Pons (tissue), 1 donor: ENCODE measurements at places on chromosomes 5 and 9.

DNA sequence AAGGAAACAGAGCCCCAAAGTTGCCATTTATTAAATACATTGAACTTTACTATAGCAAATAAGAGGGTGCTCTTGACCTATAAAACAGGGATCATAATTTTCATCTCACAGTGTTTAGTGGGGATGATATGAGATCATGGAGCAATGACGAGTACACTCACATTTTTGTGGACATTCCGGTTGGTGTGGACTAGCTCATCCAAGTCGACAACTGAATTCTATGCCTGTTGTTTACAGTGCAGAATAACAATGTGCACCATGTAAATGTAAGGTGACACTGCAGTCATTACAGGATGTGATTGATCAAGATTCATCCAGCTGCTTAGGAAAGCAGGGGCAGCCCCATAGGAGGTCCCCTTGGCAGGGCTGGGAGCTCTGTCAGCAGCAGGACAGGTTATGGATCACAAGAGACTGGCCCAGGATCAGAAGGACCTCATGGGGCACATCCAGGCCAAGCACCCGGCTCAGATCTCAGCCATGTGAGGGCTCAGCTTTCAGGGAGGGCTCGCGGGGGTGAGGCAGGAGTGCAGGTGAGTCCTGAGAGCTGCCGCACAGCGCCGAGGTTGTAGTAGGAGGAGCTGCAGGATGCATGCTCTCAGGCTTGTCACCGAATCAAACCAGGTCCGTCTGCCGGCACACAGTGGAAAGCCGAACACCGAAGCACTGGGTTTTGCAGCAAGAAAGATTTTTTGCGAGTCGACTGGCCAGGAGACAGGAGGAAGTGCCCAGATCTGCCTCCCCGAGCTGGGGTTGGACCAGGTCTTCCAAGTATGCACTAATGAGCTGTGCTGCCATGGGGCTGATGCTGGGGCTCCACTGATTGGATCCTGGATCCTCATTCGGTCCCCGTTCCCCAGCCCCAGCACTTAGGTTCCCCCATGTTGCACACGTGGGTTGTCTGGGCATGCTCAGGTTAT lies 28.2 kb downstream of the MRPL36 start:
- DNase-seq: no peak

DNA sequence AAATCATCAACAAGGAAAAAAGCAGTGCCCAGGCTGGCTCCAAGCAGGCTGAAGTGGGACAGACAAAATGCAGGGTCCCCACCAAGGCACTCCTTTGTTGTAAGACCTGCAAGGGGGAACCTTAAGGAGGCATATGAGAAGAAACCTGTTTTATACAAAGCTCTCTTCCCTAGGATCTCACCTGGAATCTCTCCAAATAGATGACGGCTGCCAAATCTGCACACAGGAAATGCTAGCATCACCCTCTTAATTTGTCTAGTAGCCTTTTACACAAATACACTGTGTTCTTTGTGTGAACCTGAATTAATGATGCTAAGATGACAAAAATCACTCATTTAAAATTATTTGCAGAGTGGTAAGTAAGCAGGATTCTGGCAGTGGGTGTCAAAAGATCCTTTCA lies 280.2 kb downstream of the SPOCK1 start:
- no peak for DNase-seq

DNA sequence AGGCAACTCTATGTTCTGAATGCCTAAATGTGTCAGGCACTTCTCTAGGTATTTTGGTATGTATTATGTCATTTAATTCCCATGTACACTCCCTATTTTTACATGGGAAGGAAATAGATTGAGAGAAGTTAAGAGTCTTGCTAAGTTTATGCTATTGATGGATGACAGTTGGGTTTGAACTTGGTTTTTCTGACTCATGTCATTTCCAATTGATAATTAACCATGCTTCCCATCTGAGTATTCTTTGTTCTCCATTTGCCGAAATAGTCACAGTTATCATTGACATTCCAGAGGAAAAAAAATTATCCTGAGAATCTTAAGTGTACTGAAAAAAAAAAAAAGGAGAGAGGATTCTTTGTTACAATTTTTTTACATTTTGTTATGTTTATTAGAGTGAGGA lies 23.1 kb upstream of the DMRTA1 start:
- DNase-seq: no peak

DNA sequence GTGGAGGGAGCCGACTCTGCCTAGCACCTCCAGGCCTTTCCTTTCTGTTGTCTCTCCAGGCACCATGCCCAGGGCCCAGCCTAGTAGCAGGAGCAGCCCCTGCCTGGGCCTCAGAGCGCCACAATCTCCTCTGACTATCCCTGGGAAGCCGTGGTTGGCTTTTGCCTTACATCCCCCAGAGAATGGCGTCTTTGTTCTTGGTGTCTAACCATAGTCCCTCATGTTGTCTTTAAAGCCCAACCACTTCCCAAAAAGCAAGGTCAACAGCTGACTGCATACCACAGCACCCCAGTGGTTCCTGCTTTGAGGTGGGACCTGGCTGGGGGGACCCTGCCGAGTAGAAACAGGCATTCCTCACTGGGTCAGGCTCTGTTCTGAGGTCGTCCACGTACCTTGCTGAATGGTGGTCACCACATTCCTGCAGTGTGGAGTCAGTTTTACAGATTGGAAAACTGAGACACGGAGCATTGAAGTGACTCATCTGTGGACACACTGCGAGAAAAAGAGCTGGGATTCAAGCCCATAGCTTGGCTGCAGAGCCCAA lies 13.7 kb upstream of the CERCAM start:
- DNase-seq: peak; percentile 46

DNA sequence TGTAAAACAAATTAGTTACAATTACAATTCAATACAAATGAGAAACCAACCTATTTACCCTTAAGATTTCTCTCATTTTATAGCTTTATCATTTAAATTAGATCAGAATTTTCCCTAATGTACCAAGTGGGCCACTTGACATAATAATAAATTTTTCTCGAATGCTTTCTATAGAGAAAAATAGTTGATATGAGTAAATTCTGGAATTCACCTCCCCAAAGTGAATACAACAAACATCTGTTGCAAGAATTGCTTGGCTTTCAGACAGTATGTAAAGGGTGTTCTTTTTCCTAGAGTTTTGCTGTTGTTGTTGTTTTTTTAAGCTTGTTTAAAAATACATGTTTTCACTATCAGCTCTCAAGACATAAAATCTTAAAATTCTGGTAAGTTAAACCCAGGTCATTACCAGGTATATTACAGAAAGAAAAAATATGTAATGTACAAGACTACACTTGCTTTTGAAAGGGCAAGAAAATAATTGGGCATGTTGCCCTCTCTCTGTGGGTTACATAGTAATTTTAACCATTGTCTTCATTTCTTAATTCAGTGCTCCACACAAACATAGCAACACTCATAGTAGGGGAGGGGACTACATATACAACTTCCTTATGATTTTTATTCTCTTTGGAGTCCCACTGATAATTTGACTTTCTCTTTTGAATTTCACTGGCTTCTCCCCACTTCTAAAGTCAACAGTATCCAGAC lies 200.6 kb downstream of the ARL15 start:
- no peak for DNase-seq

DNA sequence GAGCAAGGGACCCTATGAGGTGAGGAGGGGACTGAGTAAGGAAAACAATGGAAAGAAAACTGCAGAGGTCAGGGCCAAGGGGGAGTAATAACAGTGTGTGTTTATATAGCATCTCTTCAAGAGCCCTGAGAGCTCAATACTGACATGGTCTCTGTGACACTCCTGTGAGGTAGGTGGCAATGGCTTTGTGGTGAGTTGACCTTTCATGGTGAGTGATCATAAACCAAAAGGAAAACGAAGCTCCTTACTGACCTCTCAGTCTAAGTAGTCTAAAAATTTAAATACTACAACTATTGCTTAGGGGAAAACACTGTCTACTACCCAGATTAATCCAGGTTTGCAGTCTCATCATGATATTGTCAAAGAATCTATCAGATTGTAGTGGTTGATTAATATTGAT lies 130.9 kb downstream of the SNCAIP start:
- no peak for DNase-seq

- DNase-seq: no peak
Measured at GRCh38 chr5:109146591-109146990, 263.2 kb downstream of the PJA2 start.

DNA sequence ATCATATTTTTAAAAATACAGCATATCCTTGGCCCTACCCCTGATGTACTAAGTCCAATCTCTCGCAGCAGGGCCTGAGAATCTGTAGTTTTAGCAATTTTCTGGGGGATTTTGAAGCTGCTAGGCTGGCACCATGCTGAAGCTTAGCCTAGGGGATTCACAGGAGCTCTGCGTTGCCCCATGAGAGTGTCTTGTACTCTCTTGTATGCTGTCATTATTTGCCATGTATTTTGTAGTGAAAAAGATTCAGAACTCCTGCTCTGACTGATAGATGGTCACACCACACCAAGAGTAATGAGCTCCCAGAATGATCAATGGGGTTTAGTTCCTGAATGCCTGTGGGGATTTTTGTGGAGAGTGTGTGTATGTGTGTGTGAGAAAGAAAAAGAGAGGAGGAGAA lies 20.7 kb upstream of the TRMT10B start:
- no peak for DNase-seq

GRCh38 chr5:107285772-107286171 lies 385.0 kb downstream of the EFNA5 start:
- no peak for DNase-seq

- peak; percentile 65 for DNase-seq
Measured at GRCh38 chr5:23507278-23507685, at the start of gene PRDM9. PRDM9 (plus strand) TSS chr5:23507609; CDS start chr5:23509034, 1,425 bp downstream.

DNA sequence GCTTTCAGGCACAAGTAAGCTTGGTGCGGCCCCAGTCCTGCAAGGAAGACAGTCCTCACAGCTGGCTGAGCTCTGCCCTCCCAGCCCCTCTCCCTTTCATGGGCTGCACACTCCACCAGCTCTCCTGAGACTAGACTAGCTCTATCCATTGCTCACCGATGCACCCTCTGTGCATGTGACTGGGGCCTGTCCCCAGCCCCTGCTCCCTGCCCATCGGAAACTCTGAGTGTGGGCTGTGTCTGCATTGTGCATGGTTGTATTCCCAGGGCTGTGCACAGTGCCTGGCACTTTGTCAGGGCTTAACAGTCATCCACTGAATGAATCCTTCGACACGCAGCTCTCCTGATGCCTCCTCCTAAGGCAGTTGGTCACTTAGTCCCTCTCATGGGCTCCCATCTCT lies 92.2 kb downstream of the PPARGC1B start:
- no peak for DNase-seq

GRCh38 chr9:72539824-72540347 lies 18.5 kb downstream of the TMC1 start:
- no peak for DNase-seq

- no peak for DNase-seq
Measured at GRCh38 chr5:126053630-126054029, 369.6 kb upstream of the GRAMD2B start.

DNA sequence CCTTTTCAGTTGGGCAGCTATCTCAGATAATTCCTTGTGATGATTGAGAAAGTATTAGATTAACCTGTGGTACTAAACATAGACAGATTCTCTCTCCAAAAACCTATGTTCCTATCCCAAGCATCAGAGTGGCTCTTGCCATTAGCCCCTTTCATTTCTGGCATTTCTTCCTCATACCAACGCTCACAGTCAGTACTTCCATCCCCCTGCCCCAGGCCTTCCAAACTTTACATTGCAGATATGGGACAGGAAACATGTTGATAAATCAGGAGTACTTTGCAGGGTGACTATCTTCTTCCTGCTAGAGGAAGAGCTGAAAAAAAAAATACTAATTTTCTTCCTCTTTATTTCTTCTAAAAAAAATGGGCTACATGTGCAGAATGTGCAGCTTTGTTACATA lies 442.6 kb upstream of the RGMB start:
- DNase-seq: no peak

DNA sequence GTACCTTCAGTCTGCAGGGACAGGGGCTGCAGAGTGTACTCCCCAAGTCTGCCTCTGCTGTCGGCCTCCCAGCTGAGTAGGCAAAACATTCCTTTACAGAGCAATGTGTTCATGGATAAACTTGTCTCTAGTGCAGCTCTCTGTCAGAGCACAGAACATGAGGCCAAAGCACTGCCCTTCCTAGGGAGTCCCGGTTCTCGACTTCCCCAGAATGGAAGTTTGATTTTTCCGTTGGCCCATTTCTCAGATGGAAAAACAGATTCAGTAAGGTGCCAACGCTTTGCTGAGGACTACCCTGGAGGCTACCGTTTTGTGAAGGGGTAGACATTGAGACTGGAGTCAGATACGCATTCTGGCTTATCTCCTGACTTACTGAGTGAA lies 422 bp upstream of the TRIM32 start:
- DNase-seq: no peak

DNA sequence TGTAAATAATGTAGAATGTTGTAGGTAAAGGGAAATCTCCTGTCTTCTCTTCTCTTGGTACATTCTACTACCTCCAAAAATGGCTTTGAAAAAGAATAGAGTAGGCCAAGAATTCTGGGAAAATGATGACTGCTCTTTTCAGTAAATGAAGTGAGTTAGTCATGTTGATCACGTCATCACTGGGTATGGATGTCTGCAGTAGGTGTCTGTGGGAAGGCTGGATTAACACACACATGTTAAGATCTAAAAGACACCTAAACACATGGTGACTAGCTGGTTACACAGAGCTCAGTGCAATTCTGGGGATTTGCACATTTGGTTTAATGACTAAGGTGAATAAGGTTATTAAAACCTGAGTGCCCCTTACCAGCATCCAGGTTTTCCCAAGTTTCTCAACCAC lies 161.5 kb downstream of the CEP120 start:
- no peak for DNase-seq

DNA sequence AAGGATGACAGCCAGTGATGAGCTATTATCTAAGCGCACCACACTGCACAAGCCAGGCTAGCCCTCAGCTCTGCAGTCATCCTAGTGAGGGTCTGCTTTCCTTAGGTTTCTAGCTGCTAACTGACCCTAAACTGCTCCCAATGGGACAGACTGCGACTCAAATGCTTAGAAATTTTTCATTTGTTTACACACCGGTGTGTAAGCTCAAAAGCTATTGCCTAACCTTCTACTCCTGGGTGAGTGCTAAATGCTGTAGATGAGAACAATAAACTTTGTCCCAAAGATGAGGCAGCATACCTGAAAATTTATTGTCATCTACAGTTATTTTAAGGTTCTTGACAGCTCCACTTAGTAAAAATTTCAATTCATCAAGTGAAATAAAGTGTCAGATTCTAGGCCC lies 311.4 kb downstream of the TMEM167A start:
- DNase-seq: no peak

DNA sequence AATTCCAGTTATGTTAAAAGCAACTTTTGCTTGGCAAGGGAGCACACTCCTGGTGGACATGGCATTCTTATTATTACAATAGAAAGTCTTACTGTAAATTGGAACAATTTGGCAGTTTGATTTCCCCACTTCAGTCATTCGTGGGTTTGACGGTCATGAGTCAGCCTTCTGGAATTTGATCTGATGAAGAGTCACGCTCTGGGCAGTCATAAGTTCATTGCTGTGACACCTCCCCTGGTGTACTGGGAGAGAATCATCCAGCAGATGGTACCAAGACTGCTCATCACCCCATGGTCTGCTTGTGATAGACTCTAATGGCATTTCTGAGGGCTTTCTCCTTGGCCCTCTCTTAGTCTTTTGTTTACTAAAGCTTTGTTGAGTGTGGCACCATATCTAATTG lies 53.8 kb downstream of the GLRA1 start:
- DNase-seq: no peak
